ENCODE measurements at places on chromosomes 4 and X.

GRCh38 chr4:114177628-114178027, 198.2 kb upstream of the ARSJ start:
- no peak for DNase-seq

GRCh38 chr4:3262208-3263052, 13.5 kb downstream of the MSANTD1 start:
- no peak for DNase-seq

DNA sequence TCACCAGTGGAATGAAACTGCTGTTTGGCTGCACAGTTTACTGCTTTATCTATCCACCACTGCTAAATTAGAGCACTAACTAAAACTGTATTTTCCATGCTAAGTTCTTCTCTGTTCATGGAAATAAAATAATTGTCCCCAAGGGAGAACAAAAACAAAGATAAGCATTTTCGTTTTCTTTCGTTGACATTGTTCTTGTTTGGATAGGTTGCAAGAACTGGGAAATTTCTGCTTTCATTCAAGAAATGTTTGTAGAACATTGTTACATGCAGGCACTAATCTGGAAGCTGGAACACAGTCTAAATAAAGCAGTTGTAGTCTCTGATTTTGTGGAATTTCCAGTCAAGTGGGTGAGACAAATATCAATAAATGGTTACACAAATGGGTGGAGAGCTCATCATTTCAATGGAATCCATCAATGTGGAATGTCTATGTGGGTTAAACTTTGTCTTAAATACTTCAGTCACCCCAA, 5.8 kb upstream of the CXCL8 start:
- no peak for DNase-seq

GRCh38 chr4:148850257-148850995, 408.2 kb upstream of the NR3C2 start:
- DNase-seq: no peak

GRCh38 chrX:98380106-98380505, 1496.4 kb downstream of the RPA4 start:
- no peak for DNase-seq

DNA sequence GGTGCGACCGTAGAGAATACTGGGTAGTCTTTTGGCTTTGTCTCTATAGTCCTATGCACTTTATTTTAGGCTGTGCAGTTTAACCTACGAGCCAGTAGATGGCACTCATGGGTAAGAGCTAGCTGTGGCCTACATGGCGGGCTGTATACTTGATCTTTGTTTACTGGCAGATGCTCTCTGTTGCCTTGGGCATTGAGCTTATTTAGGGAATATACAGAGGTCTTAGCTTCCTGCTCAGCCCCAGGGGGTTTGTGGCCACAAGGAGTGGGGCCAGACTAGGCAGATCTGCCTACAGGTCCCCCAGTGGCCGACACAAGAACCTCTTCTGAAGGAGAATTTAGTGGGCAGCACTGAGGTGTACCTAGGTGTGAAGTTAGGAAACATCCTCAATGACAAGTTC, 227.6 kb upstream of the HDX start:
- peak; percentile 52 for DNase-seq
